Liver (tissue), 10 donors: ENCODE measurements at places on chromosomes 4 and X. TPM values are rescaled to one million over a fixed set of nuclear protein-coding genes. Genes with fewer than 3 reads are reported as not detected.

DNA sequence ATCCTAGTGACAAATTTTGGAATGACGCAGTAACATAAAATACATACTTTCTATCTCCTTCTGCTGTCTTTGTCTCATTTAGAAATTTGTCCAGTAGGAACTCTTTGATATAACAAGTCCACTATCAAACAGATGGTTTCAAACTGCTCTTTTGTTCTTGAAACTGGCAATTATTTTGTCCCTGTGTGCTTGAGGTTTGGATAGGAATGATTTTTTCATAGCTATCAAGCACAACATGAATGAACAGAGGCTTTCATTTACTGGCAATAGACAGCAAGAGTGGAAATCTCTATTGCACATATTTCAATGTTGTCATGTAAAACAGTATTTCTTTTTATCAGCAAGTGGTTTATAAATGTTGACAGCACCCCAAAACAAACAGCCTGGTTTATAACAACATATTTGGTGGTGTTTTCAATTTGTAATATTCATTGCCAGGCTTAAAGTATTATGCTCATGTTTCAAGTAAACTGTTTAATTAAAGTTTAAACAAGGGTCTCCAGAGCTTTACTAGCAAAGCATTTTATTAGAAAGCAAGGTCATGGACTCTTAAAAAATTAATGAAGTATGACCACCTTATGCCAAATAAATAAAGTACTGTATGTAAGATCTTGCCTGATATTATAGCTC lies 60.0 kb downstream of the TIGD2 start:
- no peaks in the 10 kb centered on the region for H3K36me3 ChIP-seq
- no peak overlapping the region for H3K4me3 ChIP-seq
- no peak overlapping the region for H3K27ac ChIP-seq
- no peaks in the 10 kb centered on the region for H3K27me3 ChIP-seq
- DNase-seq = no peak

GRCh38 chr4:170137466-170137865 lies 47.7 kb upstream of the AADAT start:
- no peaks in the 10 kb centered on the region for H3K4me1 ChIP-seq
- no peak for DNase-seq
- H3K4me3 ChIP-seq = no peak overlapping the region
- no peak overlapping the region for H3K27ac ChIP-seq
- no peaks in the 10 kb centered on the region for H3K27me3 ChIP-seq

- H3K27ac ChIP-seq = no peak overlapping the region
- no peaks in the 10 kb centered on the region for H3K27me3 ChIP-seq
- no peak overlapping the region for H3K4me3 ChIP-seq
- no peaks in the 10 kb centered on the region for H3K36me3 ChIP-seq
These were observed 104.2 kb downstream of the KDR start for GRCh38 chr4:55021214-55021613.

Gene BEX5
- polyA plus RNA-seq = 0.61 TPM

Gene ENPP6
- not detected for polyA plus RNA-seq

Gene SPANXA2
- not detected for polyA plus RNA-seq

DNA sequence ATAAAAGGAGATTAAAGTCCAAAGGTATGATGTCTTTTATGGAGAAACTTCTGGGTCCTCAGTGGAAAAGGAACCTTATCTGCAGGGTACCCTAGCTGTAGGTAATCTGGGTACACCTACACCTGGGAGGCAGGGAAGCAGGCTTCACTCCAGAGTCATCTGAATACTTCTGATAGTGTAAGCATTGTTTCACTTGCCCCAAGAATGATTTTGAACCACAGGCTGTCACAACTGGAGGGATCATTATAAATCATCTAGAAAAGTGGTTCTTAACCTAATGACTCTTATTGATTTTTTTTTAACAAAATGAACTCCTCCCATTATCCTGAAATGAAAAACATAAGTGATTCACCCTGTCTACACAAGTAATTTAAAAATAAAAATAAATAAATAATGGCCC lies 44.0 kb upstream of the STK26 start:
- no peaks in the 10 kb centered on the region for H3K36me3 ChIP-seq
- no peaks in the 10 kb centered on the region for H3K4me1 ChIP-seq
- no peak overlapping the region for H3K27ac ChIP-seq
- no peak overlapping the region for H3K4me3 ChIP-seq
- DNase-seq = no peak

- H3K36me3 ChIP-seq = no peaks in the 10 kb centered on the region
- no peaks in the 10 kb centered on the region for H3K27me3 ChIP-seq
- H3K27ac ChIP-seq = no peak overlapping the region
- no peaks in the 10 kb centered on the region for H3K4me1 ChIP-seq
- DNase-seq = no peak
These were observed 22.5 kb downstream of the MMGT1 start for GRCh38 chrX:135951291-135951690.

Gene GPR50
- polyA plus RNA-seq = not detected
